NCI-H2029 (cell line): ENCODE measurements at places on chromosomes 4 and X.

DNA sequence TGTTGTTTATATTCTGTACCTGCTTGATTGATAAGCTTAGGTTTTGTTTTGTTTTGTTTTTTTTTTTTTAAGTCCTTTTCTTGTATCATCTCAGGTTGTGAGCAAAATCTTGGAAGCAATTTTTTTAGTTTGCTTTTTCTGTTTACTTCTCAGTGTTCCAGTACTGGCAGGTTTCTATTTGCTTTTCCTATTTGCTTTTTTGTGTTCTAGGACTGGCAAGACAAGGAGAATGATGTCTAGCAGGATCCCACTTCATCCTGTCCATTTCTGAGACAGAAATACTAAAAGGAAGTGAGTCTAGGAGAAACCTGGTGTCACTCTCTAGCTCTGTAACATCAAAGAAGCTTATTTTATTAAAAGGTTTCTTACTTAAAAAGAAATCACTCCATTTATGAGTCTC is 15.6 kb downstream of the CXCL13 start:
- DNase-seq, result no peak

DNA sequence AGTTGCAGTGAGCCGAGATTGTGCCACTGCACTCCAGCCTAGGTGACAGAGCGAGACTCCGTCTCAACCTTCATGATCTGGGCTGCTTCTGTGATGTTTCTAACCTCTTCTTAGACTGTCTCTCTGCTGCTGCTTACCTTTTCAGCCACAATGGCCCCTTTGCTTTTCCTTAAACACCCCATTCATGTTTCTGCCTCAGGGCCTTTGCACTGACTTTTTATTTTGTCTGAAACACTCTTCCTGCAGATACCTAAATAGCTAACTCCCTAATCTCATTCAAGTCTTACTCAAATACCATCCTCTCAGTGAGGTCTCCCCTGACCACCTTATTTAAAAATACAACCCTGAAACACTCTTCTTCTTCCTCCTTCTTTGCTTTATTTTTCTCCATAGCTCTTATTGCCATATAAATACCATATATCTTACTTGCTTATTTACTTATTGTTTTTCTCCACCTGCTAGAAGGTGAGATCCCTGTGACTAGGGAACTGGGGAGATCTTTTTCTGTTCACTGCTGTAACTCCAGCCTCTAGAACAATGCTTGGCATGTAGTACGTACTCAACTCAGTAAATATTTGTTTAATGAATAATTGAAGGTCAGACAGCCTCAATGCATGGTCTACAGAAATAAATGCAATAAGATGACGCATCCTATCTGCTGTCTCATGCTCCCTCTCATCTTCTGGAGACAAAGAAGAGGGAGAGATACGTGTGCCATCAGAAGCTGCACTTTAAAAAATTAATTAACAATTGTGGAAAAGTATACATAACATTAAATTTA is 43.8 kb upstream of the SETD7 start:
- DNase-seq, result peak; percentile 71

- no peak for DNase-seq
These were observed 19.6 kb downstream of the MSANTD1 start for GRCh38 chr4:3268395-3269104.

GRCh38 chr4:81465406-81466340 is 6.0 kb downstream of the RASGEF1B start:
- peak; percentile 78 for DNase-seq

GRCh38 chrX:55201930-55202579 is 18.1 kb upstream of the PAGE5 start:
- DNase-seq, result no peak
